ENCODE measurements at places on chromosomes 1 and 21.

- no peak for DNase-seq
Observed at GRCh38 chr1:185966471-185966870, 232.3 kb downstream of the HMCN1 start.

DNA sequence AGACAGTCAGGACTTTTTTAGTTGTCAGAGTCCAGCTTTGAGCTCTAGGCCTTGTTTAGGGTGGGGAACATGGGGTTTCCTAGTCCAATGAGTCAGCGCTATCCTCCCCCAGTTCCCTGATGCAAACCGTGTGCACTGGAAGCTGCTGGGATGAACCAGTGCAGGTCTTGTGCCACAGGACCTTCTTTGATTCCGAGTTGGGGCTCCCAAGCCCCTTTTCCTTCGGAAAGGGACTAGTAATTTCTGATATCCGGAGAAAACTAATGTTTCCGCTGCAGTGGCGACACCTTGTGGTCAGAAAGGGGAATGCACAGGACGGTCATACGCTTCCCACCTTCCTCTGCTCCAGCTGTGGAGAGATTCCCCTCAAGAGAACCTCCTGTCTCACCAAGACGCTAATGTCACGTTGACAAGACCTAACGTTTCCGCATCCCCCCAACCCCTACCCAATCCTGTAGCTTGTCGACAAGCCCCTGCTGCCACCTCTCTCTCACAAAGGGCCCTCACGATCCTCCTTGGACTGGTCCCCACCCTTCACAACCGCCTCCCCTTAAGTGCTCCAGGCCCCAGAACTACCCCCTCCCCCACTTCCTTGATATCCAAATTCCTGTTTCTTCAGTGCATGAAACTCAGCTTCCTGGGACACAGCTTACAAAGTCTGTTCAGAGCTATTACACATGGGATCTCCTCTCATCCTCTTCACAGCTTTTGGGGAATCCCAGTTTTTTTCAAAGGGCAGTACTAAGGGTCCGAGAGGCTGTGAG lies 30.9 kb downstream of the GPA33 start:
- peak; percentile 55 for DNase-seq

DNA sequence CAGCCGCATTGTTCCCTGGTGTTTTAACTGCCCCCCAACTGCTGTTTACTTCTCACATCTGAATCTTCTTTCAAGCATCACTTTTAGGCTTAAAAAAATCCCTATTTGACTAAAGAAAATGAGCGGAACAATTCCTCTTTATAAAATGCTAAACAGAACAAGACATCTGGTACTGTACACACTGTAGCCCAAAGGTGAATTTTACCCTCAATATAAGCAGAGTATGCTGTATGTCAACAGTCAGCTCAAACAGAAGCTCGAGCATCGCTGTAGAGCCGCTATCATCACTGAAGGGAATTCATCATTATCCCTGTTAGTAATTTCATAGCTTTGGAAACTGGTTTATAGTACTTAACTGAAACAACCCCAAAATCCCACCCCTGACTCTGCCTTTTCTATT lies 85.3 kb downstream of the LRRC8D start:
- no peak for DNase-seq

DNA sequence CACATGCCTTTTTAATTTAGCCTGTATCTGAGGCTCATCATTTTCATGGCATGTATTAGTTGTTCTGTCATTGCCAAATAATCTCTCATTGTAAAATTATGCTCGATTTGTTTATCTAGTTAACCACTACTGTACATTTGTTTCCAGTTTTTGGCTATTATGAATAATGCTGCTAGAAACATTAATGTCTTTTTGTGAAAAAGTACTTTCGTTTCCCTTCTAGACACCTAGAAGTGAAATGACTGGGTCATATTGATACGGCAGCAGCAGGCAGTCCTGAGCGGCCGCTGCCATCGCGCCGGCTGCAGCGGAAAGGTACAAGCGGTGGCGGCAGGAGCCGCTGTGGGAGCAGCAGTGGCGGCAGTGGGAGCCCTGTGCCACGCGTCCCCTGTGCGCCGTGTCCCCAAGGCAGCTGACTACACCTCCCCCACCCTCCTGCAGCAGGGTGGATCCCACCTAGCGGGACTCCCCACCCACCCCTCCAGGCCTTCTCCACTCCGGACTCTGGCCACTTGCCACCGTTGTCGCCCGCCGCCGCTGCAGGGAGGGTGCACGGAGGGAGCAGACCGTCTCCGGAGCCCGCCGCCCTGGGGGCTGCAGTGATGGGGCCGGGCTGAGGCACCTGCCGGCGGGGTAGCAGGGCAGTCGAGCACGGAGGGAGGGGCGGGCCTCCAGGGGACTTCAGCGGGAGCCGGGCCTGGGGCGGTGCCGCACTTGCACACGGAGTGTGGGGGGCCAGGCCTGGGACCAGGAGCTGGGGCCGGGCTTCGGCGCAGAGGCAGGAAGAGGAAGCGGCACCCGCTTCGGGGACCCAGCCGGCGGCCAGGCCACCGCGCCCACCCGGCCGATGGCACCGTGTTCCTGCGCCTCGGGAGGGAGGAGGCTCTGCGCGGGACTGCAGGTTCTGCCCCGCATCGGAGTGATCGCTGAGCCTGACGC lies 66.8 kb upstream of the RGS7 start:
- no peak for DNase-seq

GRCh38 chr21:22319435-22319834 lies 1321.2 kb downstream of the NCAM2 start:
- DNase-seq, result no peak

DNA sequence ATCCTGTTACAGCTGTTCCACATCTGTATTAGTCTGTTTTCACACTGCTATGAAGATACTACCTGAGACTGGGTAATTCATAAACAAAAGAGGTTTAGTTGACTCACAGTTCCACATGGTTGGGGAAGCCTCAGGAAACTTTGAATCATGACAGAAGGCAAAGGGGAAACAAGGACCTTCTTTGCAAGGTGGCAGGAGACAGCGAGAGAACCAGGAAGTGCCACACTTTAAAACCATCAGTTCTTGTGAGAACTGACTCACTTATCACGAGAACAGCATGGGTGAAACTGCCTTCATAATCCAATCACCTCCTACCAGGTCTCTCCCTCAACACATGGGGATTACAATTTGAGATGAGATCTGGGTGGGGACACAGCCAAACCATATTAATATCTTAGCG lies 110.3 kb upstream of the TRABD2B start:
- no peak for DNase-seq

DNA sequence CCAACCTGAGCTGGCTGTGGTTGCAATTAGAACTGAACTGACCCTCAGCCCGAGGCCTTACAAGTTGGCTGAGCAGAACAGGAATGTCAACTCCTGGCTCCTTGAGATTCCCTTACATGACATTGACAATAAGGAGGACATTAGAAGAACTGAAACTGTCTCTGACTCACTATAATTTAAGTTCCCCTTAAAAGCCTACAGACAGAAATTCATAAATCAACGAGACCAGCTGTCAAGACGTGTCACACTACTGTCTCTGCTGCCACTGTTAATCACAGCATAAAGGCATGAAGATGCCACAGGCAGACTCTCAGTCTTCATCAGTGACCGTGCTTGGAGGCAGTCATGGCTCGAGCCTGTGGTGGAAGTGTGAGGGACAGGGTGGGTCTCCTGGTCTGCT lies 168.8 kb downstream of the GABPA start:
- no peak for DNase-seq

DNA sequence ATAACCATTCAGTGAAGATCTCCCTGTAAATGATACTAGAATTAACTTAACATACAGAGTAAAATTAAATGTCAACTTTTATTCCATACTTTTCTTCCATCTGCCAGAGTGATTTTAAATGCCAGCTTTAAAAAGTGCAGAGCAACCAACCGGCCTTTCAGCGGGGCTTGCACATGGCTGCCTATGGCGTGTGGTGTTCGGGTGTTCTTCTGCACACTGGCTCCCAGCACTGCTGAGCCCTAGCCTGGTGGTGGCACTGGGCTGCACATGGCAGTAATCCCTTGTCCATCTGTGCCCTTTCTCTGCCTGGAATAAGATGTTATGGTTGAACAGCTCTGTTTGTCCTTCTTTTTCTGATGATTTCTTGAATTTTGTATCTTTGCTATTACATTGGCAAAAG lies 156.3 kb downstream of the SNX7 start:
- no peak for DNase-seq

GRCh38 chr1:184387476-184388318 lies 868 bp downstream of the C1orf21 start:
- DNase-seq, result peak; percentile 11
